ENCODE measurements at places on chromosomes 2 and 18.

DNA sequence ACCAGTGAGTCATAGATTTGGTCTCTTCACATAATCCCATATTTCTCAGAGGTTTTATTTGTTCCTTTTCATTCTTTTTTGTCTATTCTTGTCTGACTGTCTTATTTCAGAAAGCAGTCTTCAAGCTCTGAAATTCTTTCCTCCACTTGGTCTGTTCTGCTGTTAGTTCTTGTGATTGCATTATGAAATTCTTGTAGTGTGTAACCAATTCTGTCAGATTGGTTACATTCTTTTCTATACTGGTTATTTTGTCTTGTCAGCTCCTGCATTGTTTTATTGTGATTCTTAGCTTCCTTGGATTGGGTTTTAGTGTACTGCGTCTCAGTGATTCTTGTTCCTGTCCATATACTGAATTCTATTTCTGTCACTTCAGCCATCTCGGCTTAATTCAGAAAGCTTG is 18.6 kb downstream of the EHBP1 start:
- DNase-seq = no peak

- DNase-seq = no peak
These were observed 29.4 kb downstream of the AOX1 start for GRCh38 chr2:200615247-200615646.

- DNase-seq = no peak
These were observed 108.6 kb downstream of the COMMD1 start for GRCh38 chr2:62014102-62014501.

DNA sequence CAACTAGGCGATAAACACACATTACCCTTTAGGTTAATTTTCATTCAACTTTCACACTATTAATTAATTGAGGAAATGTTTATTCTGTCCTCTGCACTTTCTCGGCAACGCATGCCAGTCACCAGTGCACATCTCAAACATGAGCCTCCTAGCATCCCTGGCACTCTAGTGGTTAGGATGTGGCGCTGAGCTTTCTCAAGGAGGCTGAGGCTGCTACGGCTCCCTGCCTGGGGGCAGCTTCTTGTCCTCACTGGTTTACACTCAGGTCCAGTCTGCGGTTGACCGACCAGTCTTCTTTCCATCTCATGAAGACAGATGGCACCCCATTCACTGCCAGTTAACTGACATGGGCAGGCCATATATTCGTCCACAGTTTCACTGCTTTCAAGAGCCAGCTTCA is 463.4 kb downstream of the EIPR1 start:
- DNase-seq = no peak

GRCh38 chr2:128727404-128727803 is 408.7 kb upstream of the HS6ST1 start:
- no peak for DNase-seq

GRCh38 chr2:223979730-223980396 is 22.6 kb downstream of the MRPL44 start:
- no peak for DNase-seq

DNA sequence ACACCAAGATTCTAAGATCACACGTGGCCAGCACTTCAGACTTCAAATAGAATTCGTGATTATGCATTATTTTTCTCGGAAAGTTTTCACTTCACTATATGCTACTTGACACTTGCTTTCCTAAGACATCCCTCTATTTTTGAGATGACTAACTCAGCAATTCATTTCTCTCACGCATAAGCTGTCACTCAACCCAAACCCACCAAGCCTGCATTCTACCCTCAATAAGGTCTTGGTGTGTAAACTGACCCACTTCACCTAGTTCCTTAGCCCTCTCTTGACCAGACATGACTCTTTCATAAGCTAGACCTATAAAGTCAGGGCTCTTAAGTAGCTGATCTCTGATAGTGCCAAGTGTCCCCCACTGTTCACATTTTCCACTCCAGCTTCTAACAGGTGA is 11.7 kb downstream of the CKAP2L start:
- DNase-seq = no peak

- peak; percentile 57 for DNase-seq
These were observed 3.6 kb downstream of the ZNF516 start for GRCh38 chr18:76491473-76491775.

DNA sequence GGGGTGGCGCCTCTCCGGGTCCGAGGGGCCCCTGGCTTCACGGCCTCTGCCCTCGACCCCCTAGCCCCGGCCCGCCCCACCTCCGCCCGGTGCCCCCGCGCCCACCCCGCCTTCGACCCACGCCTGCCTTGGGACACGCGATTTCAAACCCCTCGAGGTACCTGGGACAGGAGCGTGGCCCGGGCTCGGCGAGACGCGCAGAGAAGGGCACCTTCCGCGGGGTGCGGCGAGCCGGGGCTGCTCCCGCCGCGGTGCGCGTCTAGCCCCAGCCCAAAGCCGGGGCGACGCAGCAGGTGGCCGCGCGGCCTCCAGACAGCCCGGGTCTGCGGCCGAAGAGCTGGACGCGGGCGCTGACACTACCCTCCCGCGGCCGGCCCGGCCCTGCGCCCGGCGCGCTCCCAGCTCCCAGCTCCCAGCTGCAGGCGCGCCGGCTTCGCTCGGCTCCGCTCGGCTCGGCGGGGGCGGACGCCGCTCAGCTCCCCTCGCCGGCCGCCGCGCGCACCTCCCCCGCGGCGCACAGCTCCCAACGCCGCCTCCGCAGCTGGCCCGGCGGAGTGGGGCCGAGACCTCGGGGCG is at the start of gene CRACDL:
CRACDL (minus strand) TSS at position 449 of the 576 bp plus-strand sequence. CDS start 89,425 bp downstream, outside the sequence.
- no peak for DNase-seq

DNA sequence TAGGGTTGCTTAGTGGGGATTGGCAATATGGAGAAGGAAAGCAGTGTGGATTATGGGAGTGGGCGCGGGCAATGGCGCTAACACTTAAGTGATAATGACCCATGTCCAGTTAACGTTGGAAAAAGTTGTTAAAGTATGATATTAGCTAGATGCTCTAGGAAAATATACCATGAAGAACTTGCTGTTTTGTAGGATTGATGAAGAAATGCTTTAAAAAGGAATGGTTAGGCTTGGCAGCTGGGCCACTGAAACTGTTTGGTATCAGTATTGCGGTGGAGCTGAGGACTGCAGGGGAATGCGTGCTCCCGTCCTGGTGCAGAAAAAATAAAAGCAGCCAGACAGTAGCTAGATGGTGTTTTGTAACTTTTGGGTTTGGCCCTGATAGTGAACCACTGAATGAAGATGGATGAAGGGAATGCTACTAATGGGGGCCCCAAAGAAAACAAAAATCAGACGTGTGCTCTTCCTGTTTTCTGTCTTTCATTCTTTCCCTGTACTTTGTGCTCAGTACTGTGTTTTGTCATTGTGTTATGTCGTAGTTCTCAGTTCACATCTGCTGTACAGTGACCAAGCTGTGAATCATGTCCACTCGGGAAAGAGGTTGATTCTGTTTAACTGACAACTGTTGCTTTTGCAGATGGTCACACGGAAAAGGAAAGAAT is 999 bp downstream of the INSIG2 start:
- DNase-seq = no peak

DNA sequence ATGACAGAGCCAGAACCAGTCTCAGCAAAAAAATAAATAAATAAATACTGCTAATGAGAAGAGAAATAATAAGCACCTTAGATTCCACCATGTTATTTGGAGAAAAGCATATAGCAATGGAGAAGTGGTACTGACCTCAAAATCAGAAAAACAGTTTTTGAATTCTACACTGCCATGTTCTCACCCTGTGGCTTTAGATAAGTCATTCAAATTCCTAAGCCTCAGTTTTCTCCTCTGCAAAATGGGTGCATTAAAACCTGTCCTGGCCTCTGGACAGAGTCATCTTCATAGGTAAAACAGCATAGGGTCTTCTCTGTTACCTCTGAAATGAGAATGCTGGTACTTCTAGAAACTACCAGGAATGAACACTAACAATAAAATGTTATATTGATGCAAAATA is 62.2 kb upstream of the RMP24 start:
- DNase-seq = no peak

DNA sequence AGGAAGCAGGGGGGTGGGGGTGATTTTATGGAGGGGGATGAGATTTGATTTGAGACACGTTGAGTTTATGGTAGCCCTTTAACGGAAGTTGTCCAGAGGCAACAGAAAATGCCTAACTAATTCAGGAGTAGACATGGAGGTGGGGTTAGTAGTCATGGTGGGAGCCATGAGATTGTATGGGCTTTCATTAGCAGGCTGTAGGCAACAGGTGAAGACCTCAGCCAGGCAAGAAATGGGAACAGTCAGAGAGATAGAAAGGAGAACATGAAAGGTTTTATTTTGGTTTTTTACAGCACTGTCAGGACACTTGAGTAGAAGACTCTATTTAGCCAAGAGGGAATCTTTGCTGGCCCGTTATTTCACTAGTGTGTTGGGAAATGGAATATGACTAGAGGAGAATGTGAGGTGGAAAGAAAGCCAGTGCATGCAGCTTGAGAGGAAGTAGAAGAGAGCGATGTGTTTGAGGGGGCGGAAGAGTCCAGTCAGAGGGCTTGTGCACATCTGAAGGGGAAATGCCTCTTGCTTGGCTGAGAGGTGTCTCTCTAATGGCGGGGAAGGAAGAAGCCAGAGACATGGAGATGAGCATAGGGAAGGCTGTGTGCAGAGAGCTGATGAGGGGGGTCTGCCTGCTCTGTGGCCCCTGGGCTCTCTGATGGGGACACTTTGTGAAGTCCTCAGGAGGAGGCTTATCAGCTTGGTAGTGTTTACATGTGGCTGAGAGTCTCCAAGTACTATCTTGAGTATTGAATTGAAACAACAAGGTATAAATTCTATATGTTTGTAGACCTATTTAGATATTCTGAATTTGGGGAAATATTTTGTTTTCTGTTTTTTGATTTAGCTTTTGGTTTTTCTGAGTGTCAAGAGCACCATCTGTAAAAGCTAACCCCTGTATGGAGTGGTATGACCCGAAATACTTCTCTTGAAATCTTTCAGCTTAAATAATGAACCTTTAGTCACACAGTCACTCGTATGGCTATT is 66.9 kb upstream of the ITM2C start:
- no peak for DNase-seq

DNA sequence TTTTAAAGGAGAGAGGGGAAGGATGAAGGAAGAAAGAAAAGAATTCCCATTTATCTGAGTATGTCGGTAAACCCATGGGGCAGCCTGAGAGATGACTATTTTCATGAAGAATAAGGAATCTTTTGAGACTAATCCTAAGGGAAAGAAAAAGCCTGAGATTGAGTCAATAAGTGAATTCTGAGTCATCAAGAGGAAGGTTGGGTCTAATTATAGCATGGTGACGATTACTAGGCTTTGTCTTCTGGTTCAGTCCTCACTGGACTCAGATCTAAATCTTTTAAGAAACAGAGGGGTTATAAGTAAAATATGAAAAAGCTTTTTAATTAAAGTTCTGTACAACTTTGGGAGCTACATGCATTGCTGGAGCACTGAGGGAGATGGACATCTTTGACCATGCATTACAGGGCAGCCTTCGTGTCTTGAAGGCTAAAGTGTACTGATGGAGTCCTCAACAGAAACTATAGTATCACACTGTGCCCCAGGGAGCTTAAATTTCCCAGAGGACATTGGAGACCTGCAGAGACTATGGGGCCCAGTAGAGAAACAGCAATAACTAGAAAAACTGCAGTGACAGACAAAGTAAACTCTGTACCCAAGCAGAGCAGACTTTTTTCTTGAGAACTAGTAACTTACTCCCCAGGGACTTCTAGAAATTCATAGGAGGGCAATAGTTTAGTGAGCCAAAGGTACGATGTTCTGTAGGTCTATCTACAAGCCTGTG is 260.9 kb downstream of the RAD51AP2 start:
- no peak for DNase-seq

DNA sequence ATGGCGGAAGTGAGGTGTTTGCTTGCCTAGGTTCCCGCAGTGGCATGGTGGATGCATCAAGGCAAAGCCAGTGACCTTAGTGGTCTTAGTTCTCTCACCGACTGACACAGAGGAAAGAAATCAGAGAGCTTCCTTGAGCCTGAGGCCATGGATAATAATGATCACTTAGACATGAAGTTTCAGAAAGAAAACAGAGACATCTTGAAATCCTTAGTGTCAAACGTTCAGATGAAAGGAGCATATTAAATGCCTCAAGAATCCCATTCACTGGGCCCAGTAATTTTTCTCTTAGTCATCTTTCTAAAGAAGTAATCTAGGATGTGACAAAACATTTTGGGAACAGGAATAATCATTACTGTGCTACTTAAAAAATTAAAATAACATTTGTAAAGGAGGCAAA is 35.2 kb downstream of the COPS8 start:
- DNase-seq = no peak

GRCh38 chr2:169087757-169088379 is 18.5 kb downstream of the DHRS9 start:
- DNase-seq = no peak

DNA sequence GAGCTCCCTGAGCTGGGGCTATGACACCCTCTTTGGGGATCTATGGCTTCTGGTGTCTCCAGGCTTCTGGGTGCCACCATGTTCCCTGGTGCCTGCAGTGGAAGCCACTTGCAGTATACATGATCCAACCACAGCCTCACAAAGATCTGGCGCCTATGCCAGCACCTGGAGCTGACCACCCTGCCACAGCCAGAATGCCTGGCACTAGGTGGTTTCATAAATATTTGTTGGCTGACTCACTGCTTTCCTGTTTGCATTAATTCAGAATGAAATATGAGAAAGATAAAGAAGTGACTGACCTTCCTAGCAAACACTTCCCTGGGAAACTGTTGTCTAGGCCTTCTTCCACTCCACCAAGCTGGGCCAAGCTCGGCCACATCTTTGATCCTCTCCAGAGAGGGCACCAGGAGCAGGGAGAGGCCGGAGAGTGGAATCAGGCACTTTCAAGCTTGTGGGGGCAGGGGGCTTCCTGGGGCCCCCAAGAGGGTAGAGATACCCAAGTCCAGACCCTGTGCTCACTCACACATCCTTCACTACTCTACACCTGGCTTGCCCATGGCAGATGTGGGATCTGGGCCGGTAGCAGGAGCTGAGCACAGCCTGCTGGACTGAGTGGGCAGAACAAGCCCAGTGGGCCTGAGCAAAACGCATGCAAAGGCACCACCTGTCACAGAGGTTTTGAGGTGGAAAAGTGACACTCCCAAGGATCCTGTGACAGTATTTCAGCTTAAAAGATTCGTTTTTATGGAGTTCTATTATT is 565.7 kb downstream of the SLC4A3 start:
- no peak for DNase-seq

GRCh38 chr2:192584976-192585375 is 390.2 kb upstream of the TMEFF2 start:
- DNase-seq = no peak

DNA sequence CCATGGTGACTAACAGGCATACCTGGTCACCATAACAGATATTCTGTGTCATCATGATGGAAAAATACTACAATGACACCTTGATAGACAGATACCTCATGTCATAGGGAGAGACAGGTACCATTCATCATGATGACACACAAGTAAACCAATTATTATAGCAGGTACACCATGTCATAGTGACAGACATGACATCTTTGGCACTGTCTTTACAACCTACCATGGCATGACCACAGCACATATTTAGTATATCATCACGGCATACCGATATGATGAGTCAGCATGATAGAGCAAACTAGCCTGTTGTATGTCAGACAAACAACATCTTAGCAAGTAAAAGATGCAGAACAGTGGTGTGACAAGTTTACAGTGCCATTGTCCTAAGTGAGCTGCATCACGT is 101.3 kb upstream of the KLHL29 start:
- DNase-seq = no peak

Data from activated naive CD8-positive, alpha-beta T cell treated with anti-CD3 and anti-CD28 coated beads, Interleukin-2, amount 50 U/mL, for 16 hours (primary cell).